Ammon's horn (tissue), 1 donor: ENCODE measurements at places on chromosomes 4 and X.

GRCh38 chrX:70479922-70480659, 35.5 kb downstream of the DLG3 start:
- DNase-seq = no peak

DNA sequence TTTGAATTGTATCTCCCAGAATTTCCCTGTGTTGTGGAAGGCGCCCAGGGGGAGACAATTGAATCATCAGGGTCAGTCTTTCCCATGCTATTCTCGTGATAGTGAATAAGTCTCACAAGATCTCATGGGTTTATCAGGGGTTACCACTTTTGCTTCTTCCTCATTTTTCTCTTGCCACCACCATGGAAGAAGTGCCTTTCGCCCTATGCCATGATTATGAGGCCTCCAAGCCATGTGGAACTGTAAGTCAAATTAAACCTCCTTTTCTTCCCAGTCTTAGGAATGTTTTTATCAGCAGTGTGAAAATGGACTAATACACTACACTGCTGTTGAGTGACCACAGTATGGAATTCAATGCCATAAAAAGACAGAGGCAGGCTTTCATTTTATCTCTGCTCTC, 12.2 kb downstream of the CENPC start:
- DNase-seq = no peak

- peak; percentile 25 for DNase-seq
These were observed 255 bp upstream of the CNOT6L start for GRCh38 chr4:77819404-77819842.

DNA sequence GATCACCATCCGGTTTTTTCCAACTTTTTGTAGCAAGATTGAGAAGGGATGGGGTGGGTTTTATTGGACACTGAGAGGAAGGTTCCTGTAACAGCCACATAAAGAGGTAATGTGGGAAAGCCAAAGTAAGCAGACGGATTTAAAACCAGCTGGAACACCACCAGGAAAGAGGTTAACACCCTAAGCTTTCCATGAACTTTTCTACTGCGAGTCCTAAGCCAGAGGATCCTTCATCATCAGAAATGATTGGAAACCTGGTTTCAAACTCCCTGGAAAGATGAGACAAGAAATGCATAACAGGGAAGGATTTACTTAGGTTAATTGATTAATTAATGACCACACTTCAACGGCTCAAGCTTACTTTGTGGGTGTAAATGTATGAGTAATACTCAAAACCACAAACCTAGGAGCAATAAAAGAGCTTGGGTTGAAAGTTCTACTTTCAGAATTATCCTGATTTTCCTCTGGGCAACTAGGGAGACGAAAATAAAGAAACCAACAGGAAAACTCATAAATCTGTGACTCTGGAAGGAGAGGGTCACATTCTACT, 91.5 kb downstream of the COX18 start:
- no peak for DNase-seq

DNA sequence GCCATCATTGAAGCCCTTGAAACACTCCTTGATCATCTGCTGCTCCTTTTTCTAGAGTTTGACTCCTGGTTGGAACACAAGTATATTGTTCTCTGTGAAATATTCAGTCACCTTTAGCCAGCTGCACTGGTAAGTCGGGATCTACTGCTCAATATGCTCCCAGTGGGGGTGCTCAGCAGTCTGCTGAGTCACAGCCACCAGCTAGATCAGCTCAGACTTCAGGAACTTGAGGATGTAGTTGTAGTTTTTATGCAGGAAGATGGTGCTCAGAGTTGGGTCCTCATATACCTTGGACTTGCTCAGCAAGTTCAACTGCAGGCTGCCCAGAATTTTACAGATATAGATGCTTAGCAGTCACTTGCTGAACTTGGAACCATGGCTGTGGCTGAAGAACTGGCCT, 202.5 kb upstream of the RPL34 start:
- no peak for DNase-seq

DNA sequence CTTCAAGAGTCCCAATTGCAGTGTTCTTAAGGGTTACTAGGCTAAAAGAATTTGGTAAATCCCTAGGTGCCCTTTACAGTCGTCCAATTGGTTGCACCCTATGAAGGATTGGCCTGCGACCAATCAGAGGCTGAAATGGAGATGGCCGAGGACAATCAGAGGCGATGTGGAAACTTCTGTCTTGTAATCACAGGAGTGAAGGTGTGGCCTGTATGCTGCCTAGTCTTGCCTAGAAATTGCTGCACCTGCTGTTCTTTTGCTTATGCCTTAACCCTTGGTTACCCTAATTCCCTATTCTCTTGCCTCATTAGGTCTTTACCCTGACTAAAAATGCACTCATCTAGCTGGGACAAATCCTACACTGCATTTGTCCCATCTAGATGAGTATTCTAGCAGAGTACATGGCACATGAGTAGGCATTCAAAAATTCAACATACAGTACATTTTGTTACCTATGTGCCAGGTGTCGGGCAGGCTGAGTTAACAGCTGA, 1.0 kb upstream of the DCK start:
- DNase-seq = no peak

- no peak for DNase-seq
These were observed 35.1 kb downstream of the EPHA5 start for GRCh38 chr4:65635051-65635821.

GRCh38 chr4:138999666-139000065, 15.9 kb upstream of the NOCT start:
- no peak for DNase-seq
